ENCODE measurements at places on chromosomes 2 and 18. TPM values are rescaled to one million over a fixed set of nuclear protein-coding genes. Genes with fewer than 3 reads are reported as not detected.

DNA sequence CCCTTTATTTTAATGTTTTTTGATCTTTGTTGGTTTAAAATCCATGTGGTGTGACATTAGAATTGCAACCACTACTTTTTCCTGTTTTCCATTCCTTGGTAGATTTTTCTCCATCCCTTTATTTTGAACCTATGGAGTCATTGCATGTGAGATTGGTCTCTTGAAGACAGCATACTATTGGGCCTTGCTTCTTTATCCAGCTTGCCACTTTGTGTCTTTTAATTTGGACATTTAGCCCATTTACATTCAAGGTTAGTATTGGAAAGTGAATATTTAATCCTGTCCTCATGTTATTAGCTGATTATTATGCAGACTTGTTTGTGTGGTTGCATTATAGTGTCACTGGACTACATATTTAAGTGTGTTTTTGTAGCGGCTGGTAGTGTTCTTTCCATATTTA, 782.9 kb downstream of the SLC4A3 start:
- no peak for DNase-seq

GRCh38 chr2:86068136-86068588, 37.5 kb downstream of the POLR1A start:
- no peak for DNase-seq

Gene LAMA3
- 28.7 TPM for total RNA-seq

DNA sequence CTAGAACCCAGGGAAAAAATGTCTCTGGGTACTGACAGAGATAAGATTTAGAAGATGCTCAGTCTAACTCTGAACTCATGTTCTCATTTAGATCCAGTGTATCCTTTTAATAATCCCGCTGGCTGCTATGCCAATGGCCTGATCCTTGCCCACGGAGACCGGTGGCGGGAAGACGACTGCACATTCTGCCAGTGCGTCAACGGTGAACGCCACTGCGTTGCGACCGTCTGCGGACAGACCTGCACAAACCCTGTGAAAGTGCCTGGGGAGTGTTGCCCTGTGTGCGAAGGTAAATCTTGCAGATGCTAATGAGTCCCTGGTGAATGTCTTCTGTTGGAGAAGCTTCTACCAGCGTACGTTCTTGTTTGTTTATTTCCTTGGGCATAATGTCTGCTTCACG, 118.6 kb downstream of the FEZ2 start:
- no peak for DNase-seq

Gene DPP10
- 1.0 TPM for total RNA-seq

DNA sequence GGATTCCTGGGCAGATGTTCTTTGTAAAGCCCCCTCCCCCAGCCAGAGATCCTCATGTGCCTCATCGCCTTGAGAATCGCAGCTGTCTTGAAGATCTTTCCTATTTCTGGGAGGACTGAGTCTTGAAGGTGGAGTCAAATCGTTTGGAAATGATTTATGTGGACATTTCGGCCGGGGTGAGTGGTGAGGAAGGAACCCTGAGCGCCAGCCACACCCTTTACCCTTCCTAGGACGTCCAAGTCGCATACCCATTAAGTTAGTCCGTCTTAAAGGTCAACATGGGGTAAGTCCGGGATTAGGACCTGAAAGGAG, 84.9 kb upstream of the ZCCHC2 start:
- DNase-seq: no peak

GRCh38 chr2:82501217-82501616, 1957.9 kb downstream of the SUCLG1 start:
- no peak for DNase-seq

GRCh38 chr2:9243357-9243756, 36.7 kb downstream of the ASAP2 start:
- no peak for DNase-seq

GRCh38 chr2:217302856-217303255, 443.0 kb upstream of the TNP1 start:
- no peak for DNase-seq

GRCh38 chr2:209933499-209934483, 68.6 kb upstream of the RPE start:
- DNase-seq: no peak
